Activated CD4-positive, alpha-beta T cell treated with anti-CD3 and anti-CD28 coated beads, Interleukin-2, amount 10 ng/mL, durations not matched to agents 7 days and 5 days (primary cell): ENCODE measurements at places on chromosomes 2 and 18. TPM values are rescaled to one million over a fixed set of nuclear protein-coding genes. Genes with fewer than 3 reads are reported as not detected.

DNA sequence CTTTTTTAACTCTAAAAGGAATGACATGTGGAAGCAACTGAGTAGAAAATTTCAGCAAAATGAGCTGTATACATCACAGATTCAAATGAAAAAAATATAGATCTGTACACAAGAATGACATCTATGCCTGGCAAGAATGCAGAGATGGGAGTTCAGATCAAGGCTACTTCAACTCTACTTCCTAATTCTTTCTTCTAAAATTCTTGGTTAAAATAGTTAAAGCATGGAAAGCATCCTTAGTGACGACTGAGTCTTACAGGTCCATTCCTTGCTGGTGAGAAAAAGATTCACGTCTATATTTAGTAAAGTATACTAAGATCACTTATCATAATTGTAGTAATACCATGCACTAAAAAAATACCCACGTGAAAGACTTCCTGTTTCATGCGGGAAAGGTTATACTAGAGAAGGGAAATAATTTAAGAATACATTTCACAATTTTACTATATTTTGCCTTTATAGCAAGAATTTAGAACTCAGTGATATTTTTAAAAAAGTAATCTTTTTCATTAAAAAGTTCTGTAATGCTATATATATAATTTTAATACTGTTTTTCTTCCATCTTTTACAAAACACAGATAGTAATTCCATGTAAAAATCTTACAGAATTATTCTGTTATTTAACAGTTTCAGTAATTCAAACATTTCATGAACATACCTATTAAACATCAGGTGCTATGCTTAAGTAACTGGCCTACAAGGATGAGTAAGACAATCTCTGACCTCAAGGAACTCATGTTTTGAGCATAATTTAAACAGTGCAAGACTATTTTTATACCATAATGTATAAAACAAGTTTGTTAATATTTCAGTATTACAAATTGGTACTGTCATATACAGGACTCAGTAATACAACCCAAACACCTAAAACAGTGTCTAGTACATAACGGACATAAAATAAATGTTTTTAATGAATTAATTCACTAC lies 159.6 kb downstream of the BAZ2B start:
- DNase-seq, result no peak

DNA sequence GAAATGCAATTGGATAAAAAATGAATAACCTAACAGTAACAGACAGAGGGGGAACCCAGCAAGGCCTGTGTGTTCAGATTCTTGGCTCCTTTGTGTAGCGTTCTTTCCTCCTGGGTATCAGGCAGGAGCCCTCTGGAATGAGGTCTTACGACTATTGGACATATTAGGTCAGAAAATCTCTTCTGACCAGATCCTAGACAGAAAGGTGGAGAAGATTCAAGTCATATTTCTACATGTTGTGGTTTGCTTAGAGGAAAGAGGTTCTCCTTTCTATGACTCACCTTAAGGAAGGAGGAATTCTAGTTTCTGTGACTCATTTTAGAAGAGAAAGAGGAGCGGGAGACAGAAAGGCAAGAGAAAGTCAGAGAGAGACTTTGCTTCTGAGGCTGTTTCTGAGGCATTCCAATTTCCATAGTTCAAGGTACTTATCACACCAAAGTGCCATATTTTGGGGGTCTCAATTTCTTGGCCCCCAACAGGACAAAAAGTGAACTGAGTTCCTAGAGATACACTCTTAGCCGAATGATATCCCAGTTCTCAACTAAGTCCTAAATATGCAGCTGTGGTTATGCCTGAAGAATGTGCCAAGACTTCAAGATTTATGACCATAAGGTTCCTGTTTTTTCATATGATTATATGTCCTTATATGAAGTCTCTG lies 618.6 kb downstream of the ZEB2 start:
- DNase-seq, result no peak

GRCh38 chr18:36850527-36851201 lies 21.7 kb downstream of the KIAA1328 start:
- no peak for DNase-seq

- DNase-seq, result no peak
Measured at GRCh38 chr2:217875556-217876252, 127.1 kb downstream of the TNS1 start.

GRCh38 chr2:64797881-64798575 lies 144.3 kb upstream of the SERTAD2 start:
- no peak for DNase-seq

- no peak for DNase-seq
Measured at GRCh38 chr2:171173087-171173486, 12.4 kb upstream of the TLK1 start.

DNA sequence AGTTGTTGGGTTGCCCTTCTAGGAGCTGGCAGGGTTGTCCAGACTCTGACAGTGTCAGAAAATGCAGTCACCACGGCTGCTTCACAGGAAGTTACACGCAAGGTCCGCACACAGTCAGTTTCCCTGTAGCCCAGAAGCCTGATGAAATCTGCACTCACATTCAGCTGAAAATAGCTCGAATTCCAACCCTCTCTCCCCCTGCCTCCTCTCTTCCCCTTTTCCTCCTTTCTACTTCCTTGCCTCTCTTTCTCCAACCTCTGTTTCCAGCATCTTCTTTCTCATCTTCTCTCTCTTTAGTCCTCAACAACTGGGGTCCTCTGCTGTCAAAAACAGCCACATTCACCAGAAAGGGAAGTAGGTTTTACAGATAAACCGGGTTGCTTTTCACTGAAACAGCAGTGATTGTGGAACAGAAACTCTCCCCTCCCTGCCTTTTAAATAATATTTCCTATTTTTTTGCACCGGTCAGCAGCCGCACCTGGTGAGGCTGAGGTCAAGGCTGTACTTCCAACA lies 69.3 kb downstream of the BCL11A start:
- no peak for DNase-seq

DNA sequence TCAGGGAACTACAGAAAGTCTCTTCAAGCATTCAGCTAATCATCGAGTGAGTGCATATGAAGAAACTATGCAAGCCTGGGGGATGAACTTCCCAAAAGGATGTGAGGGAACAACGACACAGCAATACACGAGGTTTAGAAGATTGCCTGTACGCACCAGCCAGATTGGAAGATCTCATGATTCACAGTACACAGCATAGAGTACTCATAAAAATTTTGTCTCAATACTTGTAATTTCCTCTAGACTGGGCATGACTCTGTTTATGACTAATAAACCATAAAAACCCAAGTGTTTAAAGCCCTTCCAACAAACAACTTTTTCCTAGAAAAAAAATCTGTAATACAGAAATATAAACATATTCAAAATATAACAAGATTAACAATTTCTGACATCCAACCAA lies 279.7 kb downstream of the KCNJ3 start:
- DNase-seq, result no peak

DNA sequence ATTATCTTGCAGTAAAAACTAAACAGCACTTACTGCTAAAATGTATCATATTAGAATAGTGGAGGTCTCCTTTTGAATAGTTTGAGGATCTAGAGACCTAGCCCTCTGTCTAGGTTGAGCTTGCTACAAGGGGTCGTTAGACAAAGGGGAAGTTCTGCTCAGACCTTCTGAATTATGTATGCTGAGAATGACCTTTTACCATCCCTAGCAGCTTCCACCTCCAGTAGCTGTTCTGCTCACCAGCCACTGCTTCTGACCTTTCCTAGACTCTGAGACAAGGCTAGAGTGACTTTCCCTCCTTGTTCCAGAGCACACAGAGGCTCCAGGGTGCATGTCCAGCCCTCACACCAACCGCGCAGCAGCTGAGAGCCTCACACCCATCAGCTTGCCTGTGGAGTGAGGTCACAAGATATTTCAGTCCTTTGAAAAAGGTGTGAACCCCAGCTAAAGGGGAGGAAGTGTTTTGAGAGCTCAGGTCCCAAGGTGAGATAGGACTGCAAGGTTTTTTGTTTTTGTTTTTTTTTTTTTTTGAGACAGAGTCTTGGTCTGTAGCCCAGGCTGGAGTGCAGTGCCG lies 289.3 kb upstream of the TNP1 start:
- DNase-seq, result no peak

- DNase-seq, result no peak
Measured at GRCh38 chr2:144524118-144525009, 4.4 kb upstream of the ZEB2 start.

GRCh38 chr2:190766595-190766994 lies 114.0 kb upstream of the GLS start:
- no peak for DNase-seq

GRCh38 chr2:226115102-226115831 lies 684.4 kb downstream of the IRS1 start:
- DNase-seq, result no peak

GRCh38 chr2:3329491-3329890 lies 48.1 kb downstream of the EIPR1 start:
- DNase-seq, result no peak

- DNase-seq, result no peak
Measured at GRCh38 chr2:227183657-227184367, 19.4 kb downstream of the COL4A3 start.

DNA sequence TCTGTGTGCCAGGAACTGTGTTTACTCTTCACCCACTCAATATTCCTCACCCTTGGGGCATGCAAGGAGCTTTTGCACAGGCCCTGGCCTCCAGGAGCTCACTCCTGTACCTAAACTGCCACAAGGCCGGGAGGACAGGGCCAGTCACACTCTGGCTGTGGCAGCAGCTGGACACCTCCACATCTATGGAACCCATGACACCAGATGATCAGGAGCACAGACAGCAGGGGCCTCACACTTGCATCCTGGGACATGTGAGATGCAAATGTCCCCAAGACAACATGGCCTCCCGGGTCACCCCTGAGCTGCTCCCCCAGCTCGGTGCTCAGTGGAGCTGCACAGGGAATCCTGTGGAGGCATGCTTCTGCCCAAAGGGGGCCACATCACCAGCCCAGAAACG lies 61.8 kb upstream of the SLC66A3 start:
- DNase-seq, result no peak

GRCh38 chr2:240298117-240298790 lies 137.2 kb upstream of the GPC1 start:
- DNase-seq, result no peak

DNA sequence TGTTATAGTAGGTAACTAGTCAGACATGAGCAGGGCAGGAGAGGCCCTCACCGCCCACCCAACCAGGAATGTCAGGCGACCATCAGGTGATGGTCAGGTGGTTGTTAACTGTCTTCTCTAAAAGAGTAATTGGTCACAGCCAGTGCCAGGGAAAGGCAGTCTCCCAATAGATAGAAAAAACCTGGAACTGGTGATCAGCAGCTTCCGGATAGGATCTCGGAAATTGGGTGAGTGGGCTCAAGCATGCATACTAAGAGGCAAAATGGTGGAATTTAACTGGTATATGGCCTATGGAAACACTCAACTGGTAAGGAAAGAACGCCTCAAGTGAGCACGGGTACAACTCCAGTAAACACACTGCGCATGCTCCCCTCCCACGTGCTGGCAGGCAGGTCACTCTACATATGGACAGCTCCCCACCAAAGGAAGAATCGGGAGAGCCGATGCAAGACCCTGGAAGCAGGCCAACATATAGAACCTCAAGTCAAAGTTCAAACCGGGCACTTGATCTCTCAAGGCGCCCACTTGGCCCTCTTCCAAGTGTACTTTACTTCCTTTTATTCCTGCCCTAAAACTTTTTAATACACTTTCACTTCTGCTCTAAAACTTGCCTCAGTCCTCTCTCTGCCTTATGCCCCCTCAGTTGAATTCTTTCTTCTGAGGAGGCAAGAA lies 43.5 kb upstream of the TMEM131 start:
- no peak for DNase-seq

GRCh38 chr2:45067859-45068570 lies 58.8 kb upstream of the SIX2 start:
- no peak for DNase-seq

- DNase-seq, result no peak
Measured at GRCh38 chr2:68172990-68173700, 15.5 kb downstream of the PNO1 start.

DNA sequence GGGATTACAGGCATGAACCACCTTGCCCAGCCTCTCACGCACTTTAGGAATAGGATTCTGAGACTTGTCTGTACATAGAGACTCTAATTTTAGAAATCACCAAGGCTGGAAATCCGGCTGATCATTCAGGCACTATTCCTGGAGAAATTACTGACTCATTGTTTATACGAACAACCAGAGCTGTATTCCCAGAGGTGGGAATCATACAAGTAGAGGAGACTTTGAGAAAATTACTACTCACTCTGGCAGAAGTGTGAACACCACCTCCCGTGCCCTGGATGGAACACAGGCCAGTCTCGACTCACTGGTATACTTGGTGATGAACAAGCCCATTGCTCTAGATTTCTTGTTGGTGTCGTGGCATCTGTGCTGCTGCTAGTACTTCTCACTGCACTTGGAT lies 5.8 kb upstream of the ADNP2 start:
- no peak for DNase-seq

GRCh38 chr2:97766567-97766966 lies 53.2 kb downstream of the ZAP70 start:
- no peak for DNase-seq

DNA sequence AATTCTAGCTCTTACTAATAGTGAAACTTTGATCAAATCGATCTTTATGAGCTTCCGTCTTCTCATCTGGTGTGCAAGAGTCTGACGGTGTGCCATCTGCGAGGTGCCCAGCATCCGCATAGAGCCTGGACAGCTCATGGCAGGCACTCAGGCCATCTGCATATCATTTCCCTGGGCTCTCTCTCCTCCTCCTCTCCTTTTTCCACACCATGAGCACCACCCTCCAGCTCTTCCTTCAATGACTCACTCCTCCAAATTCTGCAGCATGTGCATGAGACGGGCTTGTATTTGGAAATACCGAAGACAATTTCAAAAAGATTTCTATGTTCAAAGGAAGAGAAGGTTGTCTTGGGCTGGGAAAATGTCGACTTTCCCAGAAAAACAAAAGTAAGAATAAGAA lies 161.1 kb downstream of the CCBE1 start:
- no peak for DNase-seq

DNA sequence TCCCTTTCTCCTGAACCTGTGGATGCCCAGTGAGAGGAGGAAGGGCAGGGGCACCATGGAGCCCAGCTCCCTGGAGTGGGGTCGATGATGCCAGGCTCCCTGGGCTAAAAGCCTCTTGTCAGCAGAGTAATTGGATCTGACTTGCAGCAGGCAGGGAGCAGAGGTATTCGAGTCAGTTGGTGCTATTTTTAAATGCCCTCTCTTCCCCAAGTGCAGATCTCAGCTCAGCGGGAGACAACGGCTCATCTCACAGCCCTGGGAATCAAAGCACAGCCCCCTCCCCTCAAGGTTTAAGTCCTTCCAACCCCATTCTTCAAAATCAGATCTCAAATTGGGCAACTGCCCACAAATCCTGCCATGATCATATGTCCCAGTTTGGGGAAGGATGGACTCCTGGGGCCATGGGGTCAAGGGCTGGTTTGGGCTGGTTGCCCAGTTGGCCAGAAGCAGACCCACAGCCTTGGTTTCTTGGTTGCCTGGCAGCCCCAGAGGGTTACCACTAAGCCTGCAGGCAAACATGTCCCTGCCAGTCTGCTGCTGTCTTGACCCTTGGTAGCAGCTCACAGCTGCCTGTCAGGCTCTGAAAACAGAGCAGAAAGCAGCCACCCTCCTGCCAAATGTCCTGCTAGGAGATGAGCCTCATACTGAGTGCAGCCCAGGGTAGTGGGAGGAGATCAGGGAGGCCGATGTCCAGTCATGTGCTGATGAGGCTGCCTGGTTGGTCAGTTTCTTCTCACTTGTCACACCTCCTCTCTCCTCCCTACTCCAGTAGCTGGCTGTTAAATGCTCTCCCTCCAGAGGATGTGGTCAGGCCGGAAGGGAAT lies 244.9 kb downstream of the LOXHD1 start:
- no peak for DNase-seq

The KCNS3 gene
- not detected for total RNA-seq

The EN1 gene
- not detected for total RNA-seq

The ZNF521 gene
- total RNA-seq, result not detected

The CPLX4 gene
- total RNA-seq, result not detected

The OR6B2 gene
- not detected for total RNA-seq

The C2orf81 gene
- total RNA-seq, result 3.3 TPM

The DSG1 gene
- not detected for total RNA-seq
